ENCODE measurements at places on chromosomes 3 and 15.

DNA sequence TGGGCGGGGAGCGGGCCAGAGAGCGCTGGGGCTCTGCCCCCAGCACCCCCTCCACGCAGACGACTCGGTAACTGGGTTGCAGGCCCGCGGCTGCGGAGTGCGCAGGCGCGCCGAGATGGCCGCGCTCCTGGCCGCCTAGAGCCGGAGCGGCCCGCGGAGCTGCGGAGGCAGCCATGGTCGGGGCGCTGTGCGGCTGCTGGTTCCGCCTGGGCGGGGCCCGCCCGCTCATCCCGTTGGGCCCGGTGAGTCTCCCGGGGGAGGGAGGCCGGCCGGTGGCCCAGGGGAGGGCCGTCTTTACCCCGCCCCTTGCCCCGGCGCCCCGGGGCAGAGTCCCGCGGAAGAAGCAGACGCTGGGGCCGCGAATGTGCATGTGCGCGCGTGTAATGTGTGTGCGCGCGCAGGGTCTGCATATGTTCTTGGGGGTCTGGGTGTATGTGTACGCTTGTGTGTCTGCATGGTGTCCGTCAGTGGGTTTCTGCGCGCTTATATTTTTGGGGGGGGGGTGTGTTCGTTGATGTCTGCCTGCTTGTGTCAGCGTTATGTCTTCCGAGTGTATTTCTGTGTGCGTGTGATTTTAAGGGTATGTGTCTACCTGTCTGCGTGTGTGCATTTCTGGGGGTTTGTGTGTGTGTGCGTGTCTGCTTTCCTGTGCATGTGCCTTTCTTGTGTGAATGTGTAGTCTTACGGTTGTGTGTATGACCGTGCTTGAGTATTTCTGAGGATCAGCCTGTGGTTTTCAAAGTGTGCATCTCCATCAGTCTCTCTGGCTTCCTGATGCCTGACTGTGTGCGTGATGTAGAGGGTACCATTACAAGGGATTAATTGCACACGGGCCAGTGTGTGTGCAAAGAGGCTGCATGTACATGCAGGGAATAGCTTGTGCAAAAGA is at the start of gene ABHD14A:
Gene ABHD14A, plus strand, starts transcription at position 102 of the 889 bp plus-strand sequence. Its CDS starts 72 bp downstream, at position 174.
- peak; percentile 97 for DNase-seq

- DNase-seq: no peak
Measured at GRCh38 chr15:39589815-39590644, 9.2 kb downstream of the THBS1 start.

DNA sequence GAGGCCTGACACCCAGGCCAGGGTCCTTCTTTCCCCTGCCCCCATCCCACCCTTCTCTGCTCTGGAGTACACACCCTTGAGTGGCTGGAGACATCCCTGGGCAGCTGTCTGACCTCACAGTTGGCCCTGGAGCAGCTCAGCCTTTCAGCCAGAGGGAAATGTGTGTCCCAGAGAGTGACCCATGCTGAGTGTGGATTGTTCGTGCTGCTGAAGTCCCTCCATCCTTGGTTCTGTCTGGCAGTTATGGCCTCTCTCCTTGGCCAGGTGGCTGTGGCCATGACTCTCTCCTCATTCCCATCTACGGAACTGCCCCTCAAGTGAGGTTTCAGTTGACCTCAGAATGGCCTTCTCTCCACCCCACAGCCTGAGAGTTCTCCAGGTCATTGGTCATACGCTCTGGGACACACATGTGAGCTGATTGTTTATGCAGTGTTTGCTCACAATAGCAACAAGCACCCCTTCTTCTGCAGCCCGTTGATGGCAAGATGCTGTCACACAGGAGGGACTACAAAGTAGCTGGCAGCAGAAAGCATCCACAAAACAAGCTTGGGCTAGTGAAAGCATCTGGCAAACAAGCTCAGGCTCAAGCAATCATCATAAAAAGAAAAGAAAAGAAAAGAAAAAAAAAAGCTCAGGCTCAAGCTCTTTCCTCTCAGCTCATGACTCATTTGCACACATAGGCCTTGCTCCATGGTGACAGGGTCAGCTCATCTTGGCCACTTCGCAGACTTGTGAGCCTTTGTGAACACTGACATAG is 55.3 kb upstream of the ITGA11 start:
- DNase-seq: no peak

DNA sequence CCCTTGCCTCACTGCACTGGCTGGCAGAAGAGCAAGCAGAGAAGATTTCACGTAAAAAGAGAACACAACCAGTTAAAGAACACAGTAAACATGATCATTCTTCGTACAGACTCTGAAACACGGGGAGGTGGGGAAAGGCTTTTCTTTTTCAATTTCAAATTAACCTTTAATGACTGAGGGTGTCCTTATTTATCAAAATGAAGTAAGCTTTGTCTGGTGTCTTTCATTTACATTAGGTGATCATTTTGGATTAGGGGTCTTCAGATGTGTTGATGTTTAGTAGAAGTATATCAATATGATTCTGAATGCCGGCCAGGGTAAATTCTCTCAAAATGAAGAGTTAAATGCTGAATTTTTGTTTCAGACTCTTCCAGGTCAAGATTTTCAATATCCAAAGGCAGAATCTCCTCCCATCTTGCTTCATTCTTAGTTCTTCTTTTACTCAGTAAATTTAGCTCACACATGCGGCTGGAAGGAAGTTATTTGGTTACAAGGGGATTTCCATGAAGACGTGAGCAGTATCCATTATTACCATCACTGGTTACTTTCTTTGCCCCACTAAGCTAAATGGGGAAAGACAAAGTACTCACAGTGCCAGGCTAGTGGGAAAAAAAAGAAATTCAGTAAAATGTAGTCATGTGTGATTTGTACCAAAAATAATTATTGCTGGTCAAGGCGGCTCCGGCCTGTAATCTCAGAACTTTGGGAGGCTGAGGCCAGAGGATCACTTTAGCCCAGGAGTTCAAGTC is 272.2 kb upstream of the NR2F2 start:
- no peak for DNase-seq

DNA sequence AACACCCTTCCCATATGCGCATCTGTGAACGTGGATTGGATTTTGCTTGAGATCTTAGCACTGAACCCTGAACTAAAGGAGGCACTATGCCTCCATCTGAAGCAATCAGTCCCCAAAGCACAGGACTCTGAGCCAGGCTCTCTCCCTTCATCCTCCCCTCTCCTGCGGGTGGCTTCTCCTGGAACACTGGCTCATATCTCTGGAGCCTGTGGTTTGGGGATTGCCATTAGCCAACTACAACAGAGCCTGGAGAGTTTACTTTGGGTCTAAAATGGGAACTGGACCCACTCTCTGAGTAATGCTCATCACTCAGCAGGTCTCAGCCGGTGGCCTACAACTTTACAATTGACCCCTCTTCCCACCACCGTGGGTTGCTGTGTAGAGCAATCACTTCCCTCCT is 190.8 kb upstream of the HES1 start:
- no peak for DNase-seq

- peak; percentile 27 for DNase-seq
Measured at GRCh38 chr3:9280451-9281219, 31.2 kb upstream of the SRGAP3 start.

- no peak for DNase-seq
Measured at GRCh38 chr15:36965570-36966342, 134.6 kb downstream of the MEIS2 start.

GRCh38 chr3:146625186-146625775 is 20.1 kb upstream of the PLSCR5 start:
- DNase-seq: no peak

DNA sequence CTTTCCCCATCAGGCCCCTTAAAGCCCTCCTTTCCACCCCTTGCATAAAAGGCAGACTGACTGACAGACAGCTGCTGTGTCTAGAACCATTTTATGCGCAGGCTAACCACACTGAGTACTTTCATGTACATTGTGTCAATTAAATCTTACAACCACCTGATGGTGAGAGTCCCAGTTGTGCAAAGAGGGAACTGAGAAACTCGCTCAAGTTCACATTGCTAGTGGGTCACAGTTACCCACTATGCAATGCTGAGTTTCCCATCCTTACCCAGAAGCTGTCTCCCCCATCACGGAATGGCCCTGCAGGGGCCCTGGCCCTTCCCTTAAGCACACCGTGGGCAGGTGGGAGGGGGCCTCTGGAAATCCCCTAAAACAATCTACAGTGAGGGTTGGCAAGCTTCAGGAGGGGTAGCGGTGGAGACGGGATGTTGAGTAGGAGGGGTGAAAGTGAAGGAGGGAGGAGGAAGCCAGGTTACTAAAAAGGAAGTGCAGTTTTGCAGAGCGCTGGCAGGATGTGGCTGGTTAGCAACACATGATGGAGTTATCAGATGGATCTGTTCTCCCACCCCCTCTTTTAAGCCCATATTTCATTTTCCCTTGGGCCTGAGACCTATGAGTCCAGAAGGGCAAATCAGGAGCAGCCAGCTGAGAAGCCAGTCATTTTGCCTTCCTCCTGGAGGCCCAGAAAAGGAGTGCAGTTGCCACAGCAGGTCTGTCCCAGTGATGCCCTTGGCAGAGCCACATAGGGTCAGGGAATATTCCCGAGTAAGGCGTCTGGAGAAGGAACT is 30.0 kb downstream of the STARD5 start:
- peak; percentile 57 for DNase-seq

GRCh38 chr3:132134611-132135010 is 99.8 kb upstream of the CPNE4 start:
- no peak for DNase-seq
